ENCODE measurements at places on chromosomes 1 and 21. TPM values are rescaled to one million over a fixed set of nuclear protein-coding genes. Genes with fewer than 3 reads are reported as not detected.

Gene APCS
- polyA plus RNA-seq: not detected

DNA sequence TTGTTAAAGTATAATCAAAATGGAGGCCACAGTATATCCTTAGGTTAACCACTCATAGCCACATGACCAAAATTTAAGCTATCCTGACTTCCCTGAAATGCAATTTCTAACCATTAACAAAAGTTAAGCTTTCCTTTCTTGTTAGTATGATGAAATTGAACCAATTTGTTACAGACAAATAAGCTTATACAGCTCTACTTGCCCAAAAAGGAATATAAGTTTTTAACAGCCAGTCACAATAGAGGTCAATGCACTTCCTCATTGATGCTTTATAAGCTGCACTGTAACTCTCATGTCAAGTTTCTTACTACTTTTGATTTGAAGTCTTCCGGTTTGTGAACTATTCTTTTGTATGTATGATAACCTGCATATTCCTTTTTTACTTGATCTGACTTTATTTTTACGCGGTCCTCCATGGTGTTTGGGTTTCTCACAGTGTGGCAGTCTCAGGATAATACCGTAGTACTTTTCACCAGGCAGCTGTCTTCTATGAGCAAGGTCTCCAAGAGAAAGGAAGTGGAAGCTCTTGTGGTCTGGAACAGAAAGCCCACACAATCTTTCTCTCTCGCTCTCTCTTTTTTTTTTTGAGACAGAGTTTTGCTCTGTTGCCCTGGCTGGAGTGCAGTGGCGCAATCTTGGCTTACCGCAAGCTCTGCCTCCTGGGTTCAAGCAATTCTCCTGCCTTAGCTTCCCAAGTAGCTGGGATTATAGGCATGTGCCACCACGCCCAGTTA is 331.6 kb downstream of the SRGAP2C start:
- H3K4me3 ChIP-seq: no peak overlapping the region
- H3K4me1 ChIP-seq: peaks cover 11% of the 10 kb centered on the region
- no peak overlapping the region for H3K27ac ChIP-seq
- peaks cover 18% of the 10 kb centered on the region for H3K27me3 ChIP-seq
- peak; percentile 47 for DNase-seq
- no peaks in the 10 kb centered on the region for H3K36me3 ChIP-seq

- no peaks in the 10 kb centered on the region for H3K4me1 ChIP-seq
- H3K36me3 ChIP-seq: no peaks in the 10 kb centered on the region
- no peak for DNase-seq
- no peaks in the 10 kb centered on the region for H3K27me3 ChIP-seq
- no peak overlapping the region for H3K27ac ChIP-seq
- no peak overlapping the region for H3K4me3 ChIP-seq
Measured at GRCh38 chr1:225343618-225344017, 84.2 kb downstream of the LBR start.

DNA sequence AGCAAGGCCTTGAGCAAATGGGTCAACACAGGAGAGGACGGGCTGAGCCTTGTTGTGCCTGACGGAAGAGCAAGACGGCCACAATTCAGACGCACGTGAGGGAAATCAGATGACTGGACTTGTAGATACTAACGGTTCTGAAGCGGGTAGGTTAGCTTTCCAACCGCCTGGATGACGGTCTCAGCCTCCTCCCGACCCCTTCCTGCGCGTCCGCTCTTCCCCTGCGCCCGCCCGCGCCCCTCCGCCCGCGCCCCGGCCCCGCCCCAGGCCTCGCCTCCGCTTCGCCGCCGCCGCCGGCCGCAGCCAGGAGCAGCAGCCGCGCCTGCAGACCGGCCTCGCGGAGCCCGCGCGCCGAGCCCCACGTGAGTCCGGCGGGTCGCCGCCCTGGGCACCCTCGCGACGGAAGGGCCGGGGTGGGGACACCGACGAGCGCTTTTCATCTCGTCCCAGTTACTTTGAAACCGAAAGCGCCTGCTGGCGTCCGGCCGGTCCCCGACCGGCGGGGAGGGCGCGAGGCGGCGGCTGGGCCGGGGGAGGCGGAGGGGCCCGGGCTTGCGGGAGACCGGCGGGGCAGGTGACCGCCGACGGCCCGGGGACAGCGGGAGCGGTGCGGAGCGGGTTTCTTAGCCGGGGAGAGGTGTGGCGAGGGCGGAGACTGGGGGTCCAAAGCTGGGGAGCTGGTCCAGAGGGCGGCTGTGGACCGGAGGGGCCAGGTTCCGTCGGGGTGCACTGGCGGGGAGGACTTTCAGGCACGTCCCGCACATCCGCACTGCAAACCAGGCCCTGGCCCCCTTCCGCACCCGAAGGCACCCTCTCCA is at the start of gene TRAF5:
TRAF5 (plus strand) TSS at position 306 of the 818 bp plus-strand sequence. CDS start 26,407 bp downstream, outside the sequence.
- H3K27me3 ChIP-seq: no peaks in the 10 kb centered on the region
- DNase-seq: peak; percentile 73
- H3K4me3 ChIP-seq: peak within 1 kb of the TSS; percentile 77
- no peaks in the 10 kb centered on the region for H3K36me3 ChIP-seq
- peak within 1 kb of the TSS; percentile 83 for H3K27ac ChIP-seq

GRCh38 chr1:219398815-219399396 is 214.0 kb downstream of the ZC3H11B start:
- H3K27ac ChIP-seq: no peak overlapping the region
- H3K36me3 ChIP-seq: no peaks in the 10 kb centered on the region
- H3K27me3 ChIP-seq: no peaks in the 10 kb centered on the region
- no peak for DNase-seq
- H3K4me1 ChIP-seq: no peaks in the 10 kb centered on the region

All from muscle of leg (tissue), 16 donors.